GDM1 (cell line): ENCODE measurements at places on chromosomes 6 and 20.

GRCh38 chr20:3128275-3128984, 31.2 kb downstream of the FASTKD5 start:
- DNase-seq: no peak

DNA sequence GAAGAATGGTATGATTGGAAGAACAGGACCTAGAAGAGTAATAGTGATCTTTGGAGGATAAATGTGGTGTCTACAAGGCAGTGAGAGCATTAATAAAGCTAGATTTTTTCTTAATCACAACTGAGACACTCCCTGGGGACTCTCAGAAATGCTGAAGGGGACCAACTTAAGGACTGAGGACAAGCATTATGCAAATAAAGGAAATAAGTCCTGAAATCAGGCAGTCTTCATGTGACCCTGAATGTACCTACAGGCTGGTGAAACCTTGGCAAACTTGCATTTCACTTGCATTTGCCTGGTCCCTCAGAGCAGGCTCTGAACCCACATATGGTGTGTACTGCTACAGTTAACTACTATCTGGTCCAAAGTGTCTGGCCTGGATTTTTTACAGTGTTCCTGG, 19.3 kb upstream of the TTK start:
- no peak for DNase-seq

- DNase-seq: no peak
These were observed 308.1 kb downstream of the KHDRBS2 start for GRCh38 chr6:61977947-61978346.

DNA sequence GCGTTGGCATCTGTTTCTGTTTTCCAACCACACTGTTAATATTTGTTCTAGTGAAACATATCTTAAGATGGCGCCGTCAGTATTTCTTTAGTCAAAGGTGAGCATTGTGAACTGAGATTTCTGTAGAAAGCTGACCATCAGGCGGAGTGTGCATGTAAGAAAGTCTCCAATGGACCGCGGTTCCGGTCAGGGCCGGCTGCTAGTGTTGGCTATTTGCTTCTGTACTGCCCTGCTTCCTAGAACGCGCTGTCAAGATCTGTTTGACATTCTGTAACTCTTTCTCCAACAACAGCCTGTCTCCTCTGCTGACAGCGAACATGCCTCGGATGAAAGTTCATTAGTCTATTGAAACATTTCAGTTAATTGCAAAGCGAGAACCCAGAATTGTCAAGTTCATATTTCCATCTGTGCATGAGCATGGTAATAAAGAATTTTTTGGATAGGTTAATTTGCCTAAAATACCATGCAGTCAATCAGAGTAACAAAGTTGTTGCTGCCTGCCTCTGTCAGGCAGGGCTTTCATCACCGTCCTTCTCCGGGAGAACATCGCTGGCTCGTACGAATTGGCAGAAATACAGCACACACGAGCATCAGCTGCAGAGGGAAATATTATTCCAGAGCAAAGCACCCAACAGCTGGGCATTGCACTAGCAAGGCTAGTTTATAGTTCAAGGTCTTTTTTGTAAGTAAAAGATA, 369.1 kb downstream of the CDH4 start:
- no peak for DNase-seq

DNA sequence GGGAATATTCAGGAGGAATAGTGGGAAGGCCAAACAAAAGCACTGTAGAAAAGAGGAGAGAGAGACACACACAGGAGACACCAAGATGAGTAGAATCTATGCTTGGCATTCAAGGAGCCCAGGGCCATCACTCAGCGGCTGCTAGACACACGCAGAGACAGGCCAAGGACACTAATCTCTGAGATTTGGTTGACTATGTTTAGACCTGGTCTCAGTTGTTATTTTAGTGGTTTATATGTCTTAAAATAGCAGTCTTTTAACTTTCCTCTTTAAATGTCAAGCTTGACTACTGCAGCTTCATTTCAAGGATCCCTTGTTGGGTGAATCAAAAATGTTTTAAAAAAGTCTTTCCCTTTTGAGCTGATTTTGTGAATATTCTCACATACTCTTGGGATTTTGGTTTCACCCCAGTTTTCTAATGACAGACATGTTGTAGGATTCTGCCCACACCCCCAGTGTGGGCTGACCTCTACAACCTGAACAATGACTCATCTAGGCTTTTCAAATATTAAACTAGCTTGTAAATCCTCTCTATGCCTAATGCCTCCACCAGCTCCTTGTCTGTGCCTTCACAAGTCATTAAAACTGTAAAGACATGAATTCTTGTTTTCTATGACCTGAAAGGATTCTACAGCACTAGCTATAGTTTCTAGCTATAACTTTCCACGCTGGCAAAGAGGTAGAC, 142.7 kb upstream of the EXOC2 start:
- no peak for DNase-seq

DNA sequence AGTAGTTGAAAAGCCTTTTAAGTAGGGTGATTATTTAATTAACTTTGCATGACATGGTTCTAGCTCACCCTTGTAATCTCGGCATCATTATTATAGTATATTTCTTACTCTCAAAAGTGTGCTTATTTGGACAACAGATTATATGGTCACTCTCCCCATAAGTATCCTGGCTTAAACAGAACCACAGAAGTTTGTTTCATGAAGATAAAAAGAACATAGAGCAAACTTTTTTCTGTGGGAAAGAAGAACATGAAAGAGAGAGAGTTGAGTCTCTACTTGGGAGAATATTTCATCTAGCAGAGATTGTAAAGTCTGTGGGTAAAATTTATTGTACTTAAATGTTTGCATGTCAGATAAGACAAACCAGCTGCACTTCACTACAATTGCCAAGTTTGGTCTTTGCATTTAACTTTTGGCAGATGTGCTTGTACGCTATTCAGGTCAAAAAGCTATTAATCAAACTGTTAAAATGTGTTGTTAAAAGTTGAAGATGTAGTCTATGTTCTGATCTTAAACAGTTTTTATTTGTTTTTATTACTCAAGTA, 33.4 kb upstream of the PRIM2 start:
- no peak for DNase-seq

GRCh38 chr6:99613409-99613704, 6.7 kb downstream of the PRDM13 start:
- DNase-seq: no peak

DNA sequence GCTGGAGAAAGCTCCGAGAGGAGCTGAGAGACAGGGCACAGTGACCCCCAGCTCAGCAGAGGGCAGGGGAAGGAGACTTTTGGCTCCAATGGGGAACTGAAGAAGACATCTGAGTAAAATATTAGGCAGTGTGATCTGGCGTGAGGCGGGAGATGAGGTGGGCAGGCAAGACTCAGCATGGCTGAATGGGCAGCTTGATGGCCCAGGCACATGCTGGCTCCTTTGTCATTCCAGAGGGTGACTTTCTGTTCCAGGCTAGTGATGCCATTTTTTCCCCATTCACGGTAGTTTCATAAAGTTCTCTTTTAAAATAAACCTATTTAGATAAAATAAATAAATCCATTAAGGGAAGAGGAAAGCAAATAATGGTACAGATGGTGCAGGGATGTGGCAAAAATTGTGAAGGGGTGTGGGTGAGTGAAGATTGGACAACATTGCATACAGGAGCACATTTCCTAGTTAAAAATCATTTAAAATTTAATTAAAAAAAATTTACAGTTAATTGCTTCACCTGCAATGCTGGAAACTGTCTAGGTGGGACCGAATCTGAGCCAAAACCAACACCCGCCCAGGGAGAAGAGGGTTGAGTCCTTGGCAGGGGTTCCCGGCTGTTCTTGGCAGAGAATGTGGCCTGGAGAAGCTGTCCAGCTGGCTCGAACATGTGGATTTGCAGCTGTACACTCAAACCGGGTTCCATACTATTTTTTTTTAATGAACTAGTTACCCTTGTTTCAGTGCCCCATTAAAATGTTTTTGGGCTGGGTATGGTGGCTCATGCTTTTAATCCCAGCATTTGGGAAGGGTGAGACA, 41.7 kb upstream of the PRELID3B start:
- no peak for DNase-seq

DNA sequence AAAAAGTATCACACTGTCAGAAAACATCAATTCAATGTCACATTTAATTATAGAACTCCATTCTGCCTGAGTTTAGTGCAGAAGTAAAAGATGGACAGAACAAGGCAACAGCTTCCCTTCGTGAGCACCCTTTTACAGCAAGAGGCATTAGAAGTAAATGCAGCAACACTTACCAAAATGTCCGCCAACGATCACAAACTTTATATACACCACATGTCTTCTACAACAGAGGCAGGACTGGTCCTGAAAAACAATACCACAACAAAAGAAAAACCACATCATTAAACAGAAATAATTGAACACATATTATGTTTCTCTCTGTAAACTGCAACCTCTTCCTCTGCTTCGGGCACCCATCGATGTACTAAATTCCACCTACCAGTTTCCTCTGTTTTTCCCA, 92.9 kb downstream of the FYN start:
- no peak for DNase-seq

GRCh38 chr6:129730477-129731165, 20.6 kb upstream of the ARHGAP18 start:
- no peak for DNase-seq

DNA sequence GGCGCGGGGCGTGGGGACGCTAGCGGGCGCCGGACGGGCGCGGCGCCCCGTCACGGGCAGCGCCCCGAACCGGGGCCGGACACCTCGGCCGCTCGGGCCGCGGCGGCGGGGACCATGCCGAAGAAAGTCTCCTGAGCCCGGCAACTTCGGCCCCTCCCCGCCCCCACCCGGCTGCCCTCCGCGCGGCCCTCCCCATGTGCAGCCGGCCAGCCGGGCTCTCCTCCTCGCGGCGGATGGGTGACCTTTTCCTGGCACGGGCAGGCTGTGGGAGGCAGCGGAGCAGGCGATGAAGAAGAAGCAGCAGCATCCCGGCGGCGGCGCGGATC, 278 bp downstream of the UST start:
- DNase-seq: no peak

DNA sequence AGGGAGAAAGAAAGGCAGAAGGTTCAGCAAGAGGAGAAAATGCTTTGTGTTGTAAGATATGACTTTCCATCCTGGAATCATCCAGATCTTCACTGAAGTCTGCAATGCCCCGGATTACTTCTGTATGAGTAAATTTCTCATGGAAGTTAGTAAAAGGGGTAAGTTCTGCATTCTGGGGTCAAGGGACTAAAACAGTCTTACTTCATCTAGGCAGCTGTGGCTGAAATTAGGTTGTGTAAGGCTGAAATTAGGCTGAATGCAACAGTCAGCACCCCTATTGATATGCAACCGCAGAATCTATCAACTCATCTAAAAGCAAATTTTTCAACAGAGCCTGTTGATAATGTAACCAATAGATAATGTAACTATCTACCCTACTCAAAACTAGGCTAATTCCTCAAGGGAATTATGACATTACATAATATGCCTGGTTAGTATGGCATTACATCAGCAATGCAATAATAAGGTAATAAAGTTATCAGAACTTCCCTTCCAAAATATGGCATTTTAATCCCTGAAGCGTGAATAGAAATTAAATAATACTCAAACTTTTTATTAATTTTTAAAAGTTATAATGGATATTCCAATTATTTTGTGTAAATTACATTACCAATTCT, 671.7 kb upstream of the CITED2 start:
- no peak for DNase-seq

DNA sequence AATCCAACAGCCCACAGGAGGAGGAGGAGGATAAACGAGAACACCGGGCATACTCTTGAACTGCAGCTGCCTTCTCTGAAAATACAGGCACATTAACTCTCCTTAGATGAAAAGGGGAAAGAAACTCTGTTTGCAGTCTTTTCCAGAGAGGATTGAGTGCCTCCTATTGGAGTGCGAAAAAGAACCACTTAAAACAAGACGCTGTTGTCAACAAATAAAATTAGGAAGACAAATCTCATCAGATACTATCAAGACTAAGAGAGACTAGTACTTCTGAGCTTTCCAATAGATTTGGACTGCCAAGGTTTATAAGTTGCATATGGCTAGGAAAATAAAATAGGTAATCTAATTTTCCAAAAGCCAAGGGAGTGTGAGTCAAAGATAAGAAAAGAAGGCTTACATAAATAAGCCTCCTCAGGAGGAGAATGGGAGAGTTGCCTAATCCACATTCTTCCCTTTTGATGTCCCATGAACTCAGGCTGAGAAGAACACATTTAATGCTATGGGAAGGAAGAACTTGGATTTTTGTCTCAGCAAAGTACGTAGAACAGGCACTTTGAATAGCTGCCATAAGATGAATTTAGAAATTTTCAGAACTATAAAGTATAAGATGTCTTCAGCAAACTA, 154.7 kb downstream of the ARHGAP18 start:
- no peak for DNase-seq

DNA sequence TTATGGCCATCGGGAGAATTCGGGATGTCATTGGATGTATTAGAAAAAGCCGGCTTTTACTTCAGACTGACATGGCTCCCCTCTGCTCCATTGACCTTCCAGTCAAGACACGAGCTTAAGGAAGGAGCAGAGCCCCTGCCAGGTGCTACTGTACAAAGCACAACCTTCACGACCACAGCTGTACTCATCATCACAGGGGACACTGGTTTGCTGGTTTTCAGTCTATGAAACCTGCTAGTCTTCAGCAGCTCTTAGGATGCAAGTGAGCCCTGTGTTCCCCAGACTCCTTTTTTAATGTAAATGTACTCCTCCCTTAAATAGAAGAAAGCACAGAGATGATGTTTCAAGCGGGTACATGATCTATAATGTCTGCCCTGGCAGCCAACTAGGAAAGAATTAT, 1.9 kb upstream of the TRAPPC3L start:
- DNase-seq: no peak

DNA sequence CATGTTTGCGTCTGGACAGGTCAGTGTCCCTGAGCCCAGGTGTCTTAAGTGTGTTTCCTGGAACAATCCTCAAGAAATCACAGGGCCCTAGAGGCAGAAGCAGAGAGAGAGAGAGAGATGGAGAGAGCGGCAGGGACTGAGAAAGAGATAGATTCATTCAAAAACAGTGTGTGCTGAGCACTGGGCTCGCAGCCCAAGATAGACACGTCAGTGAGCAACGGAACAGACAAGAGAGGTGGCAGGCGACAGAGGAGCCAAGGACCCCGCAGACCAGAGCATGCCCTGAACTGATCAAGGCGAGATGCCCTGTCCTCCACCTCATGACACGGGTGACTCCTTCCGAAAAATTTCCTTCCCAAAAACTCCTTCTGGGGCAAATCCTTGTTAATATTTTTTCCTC, 362.0 kb upstream of the SULF2 start:
- no peak for DNase-seq

- no peak for DNase-seq
These were observed 84.6 kb downstream of the ID4 start for GRCh38 chr6:19921786-19922185.

DNA sequence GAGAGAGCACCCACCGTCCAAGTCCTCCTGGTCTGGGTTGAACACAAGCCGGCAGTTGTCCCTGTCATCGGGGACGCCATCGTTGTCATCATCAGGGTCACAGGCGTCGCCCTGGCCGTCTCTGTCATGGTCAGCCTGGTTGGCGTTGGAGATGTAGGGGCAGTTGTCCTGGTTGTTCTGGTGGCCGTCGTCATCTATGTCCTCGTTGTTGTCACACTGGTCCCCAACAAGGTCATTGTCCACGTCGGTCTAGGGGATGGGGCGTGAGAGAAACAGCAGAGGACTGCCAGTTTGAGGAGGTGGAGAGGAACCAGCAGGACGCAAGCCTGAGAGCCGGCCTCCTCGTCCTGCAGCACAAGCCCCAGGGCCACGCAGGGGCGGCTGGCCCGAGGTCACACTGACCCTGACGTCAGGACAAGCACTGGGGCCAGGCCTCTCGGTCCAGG, 28.5 kb downstream of the THBS2 start:
- DNase-seq: no peak
